Neural progenitor cell (in vitro differentiated cells): ENCODE measurements at places on chromosomes 4 and X.

DNA sequence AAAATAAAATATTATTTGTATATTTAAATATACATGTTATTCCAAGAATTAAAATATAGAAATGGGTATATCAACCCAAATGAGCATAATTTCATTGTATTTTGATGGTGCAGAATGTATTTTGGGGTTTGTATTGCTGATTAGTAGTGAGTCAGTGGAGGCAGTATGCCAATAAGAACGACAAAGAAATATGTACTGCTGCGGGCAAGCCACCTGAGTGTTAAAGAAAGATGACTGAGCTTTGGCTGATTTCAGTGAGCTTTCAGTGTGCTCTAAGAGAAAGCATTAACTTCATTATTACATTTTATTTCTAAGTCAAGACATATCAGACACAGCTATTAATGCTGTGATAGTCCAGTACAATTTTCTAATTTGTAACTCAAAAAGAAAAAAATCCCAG, 297.8 kb downstream of the ANK2 start:
- no peak for DNase-seq

- no peak for DNase-seq
These were observed 368.9 kb upstream of the CTSO start for GRCh38 chr4:156322592-156322991.

GRCh38 chr4:48196758-48197504, 62.9 kb upstream of the TXK start:
- DNase-seq = no peak

GRCh38 chr4:94924566-94924965, 166.8 kb downstream of the BMPR1B start:
- no peak for DNase-seq

DNA sequence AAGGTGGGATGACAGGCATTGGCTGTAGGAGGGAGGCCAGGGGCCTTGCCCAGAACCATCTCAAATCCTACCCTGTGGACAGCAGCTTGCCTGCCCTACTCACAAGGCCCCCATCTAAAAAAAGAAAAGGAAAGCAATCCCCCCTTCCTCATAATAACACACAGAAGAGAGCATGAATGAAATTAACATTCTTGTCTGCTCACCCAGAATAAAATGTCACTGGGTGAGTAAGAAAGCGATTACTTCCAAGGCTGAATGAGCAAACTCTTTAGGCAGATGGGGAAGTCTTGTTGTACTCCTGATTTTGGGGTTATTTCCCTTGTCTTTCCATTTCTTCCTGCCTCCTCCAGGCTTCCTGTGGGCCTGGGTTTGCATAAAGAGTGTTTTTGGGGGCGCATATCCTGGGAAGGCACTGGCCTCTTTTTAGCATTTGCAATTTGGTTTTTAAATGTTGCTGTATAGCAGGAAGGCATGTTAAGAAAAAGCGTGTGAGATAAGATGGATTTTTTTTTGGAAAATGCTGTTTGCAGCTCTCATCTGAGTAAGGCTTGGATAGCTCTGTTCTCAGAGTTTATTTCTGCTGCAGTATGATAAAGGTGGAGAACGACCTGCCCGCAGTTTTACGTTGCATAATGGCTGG, 248.3 kb upstream of the GATB start:
- peak; percentile 72 for DNase-seq

- no peak for DNase-seq
These were observed 93.7 kb upstream of the MAOA start for GRCh38 chrX:43562372-43562771.

DNA sequence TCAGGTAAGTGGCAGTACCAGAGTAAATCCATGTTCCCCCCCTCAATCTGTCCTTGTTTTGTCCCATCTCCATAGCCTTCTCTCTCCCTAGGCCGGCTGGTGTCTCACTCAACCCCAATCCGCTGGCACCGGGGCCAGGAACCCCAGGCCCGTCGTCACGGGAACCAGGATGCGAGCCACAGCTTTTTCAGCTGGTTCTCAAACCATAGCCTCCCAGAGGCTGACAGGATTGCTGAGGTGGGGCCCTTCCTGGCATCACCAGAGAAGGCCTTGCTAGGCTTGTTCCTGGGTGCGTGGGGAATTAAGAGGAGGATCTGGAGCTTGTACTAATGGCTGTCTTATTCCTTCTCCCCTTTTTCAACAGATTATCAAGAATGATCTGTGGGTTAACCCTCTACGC, 2.7 kb downstream of the TSPYL2 start:
- no peak for DNase-seq

DNA sequence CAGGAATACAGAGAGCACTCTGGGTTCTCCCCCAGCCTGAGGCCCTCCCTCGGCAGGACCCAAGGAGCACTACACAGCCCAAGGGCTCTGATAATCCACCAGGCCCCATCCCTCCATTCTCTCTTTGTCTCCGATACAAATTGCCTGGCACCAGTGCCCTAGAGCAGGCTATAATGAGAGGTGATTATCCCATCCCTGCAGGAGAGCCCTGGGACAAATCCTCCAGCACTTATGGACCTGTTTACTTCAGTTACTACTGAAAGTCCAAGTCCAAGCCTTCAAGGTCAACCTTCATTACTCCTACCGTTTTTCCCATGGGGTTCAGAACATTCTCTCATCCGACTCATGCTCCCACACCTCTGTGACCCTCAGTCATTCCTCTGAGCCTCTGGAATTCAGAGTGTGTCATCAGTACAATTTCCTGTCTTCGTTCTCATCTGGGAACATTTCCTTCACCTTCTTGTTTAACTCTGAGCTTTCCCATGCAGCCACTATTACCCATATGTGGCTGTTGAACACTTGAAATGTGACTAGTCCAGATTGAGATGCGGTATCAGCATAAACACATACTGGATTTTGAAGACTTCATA, 299.0 kb downstream of the RAPGEF2 start:
- DNase-seq = peak; percentile 11

GRCh38 chr4:147019091-147019490, 73.4 kb upstream of the TTC29 start:
- peak; percentile 65 for DNase-seq

GRCh38 chrX:49041744-49042580, 1.2 kb downstream of the TFE3 start:
- DNase-seq = peak; percentile 38

DNA sequence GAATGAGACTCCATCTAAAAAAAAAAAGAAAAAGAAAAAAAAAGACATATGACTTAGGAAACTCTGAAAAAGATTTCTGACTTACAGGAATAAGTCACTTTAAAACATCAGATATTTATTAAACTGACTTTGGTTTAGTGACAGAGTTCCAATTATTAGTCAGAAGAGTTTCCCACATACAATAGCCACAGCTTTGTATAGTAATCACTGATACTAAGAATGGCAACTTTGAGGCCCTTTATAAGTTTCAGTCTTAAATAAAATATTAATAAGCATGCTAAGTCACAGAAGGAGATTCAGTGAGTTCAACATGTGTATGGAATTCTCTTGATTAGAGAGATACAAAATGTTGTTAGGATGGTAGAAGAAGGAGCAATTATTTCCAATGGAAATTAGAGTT, 652.3 kb upstream of the AMOT start:
- DNase-seq = no peak

DNA sequence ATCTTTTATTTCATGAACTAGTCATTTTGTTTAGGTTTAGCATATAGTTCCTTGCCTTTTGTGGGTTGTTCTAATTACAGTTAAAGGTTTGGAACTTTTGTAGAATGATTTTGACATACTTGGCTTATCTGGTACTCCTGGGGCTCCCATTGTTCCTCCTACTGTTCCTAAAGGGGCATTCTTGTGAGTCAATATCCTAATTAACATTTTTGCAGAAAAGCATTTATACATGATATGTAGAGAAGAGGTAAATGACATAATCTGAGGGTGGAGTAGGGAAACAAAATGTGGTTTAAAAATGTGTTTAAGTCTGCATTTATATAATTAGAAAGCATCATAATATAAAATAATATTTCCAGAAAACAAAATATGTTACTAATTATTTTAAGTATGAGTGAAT, 529.2 kb downstream of the FAT4 start:
- DNase-seq = no peak

DNA sequence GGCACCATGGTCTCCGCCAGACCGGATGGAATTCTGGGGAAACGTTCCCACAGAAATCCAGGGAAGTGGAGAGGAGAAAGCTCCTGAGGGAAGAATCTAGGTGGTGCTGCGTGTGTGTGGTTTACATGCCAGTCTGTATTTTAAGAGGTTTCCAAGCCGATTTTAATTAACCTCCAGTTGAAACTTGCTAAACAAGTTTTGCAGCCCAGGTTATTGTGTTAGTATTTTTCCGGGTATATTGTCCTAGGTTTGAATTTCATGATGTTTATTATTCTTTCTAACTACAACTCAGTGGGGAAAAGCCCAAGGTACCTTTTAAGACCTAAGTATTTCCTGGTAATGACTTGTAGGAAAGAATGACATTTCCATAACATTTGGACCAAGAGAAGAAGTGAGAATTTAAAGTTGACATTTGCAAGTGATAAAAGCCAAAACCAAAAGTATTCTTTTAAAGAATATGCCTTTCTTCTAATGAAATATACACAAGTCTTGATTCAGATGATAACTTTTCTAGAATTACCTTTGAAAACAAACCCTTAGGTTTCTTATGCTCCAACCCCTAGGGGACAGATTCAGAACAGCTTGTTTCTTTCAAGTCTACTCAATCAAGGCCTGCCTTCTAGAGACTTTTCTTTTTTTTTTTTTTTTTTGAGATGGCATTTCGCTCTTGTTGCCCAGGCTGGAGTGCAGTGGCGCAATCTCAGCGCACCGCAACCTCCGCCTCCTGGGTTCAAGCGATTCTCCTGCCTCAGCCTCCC, 14.6 kb downstream of the SAT1 start:
- no peak for DNase-seq

GRCh38 chrX:38271154-38271716, 50.6 kb upstream of the SRPX start:
- DNase-seq = no peak

DNA sequence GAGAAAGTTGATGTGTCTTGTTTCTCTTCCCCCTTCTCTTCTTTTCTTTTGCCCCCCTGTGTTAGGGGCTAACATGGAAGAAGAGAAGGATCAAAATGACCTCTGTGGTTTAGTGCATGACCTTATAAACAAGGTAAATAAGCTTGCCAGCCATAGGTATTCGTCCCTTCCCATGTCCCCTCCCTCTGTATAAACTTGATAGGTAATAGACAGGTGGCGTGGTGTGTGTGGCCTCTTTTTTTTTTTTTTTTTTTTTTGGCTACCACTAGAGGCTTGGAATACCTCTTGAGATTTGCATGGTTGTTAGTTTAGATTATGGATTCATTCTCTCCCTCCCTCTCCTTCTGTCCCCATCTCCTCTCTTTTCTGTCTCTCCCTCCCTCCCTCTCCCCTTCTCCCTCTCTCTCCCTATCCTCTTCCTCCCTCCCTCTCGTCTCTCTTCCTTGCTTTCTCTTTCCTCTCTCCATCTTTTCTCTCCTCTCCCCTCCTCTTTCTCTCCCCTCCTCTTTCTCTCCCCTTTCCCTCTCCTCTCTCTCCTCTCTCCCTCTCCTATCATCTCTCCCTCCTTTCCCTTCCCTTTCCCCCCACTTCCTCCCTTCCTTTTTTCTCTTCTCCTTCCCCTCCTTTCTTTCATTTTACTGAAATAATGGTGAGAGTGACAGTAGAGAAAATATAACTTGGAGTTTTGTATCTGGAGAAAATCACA, 134.4 kb downstream of the AFF1 start:
- no peak for DNase-seq

- no peak for DNase-seq
These were observed 4.8 kb upstream of the GYG2 start for GRCh38 chrX:2823795-2824386.

DNA sequence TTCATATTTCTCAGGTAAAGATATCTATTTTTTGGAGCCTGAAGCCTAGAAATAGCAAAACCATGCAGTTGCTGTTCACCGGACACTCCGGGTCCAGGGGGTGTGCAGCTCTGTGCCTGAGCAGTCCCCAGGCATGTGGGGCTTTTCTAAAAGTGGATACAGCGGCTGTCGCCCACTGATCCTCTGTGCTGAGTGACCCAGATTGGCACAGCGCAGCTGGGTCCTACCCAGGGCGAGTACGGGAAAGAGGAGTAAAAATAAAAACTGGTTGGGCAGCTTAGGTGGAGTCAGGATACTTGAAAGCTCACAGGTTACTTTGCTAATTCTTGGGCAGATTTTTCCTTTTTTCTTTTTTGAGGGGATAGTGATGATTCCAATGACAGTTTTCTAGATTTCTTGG, 118.8 kb downstream of the UCHL1 start:
- no peak for DNase-seq

- DNase-seq = peak; percentile 57
These were observed 16.2 kb downstream of the AWAT2 start for GRCh38 chrX:70033348-70034051.

DNA sequence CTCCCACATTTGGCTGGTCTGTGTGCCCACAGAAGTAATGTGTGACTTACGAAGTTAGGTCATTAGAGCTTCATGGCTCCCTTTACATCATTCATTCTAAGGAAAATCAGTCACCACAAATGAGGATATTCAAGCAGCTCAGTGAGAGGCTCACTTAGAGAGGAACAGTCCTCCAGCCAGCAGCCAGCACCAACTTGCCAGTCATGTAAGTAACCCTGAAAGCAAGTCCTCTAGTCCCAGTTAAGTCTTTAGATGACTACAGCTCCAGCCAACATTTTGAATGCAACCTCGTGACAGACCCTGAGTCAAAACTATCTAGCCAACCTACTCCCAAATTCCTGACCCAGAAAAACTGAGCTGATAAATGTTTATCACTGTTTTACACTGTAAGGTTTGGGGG, 71.3 kb downstream of the LRBA start:
- DNase-seq = peak; percentile 2
